Spinal cord (tissue), 10 donors: ENCODE measurements at places on chromosomes 11 and 22. TPM values are rescaled to one million over a fixed set of nuclear protein-coding genes. Genes with fewer than 3 reads are reported as not detected.

Gene ARHGAP8
- polyA plus RNA-seq: 8.5 TPM

Gene ARL2
- 123 TPM for polyA plus RNA-seq

Gene VSTM5
- 8.6 TPM for polyA plus RNA-seq

Gene TOM1
- polyA plus RNA-seq: 52.7 TPM

Gene SLC5A1
- 0.18 TPM for polyA plus RNA-seq

Gene MAJIN
- not detected for polyA plus RNA-seq

Gene JAML
- 1.5 TPM for polyA plus RNA-seq

Gene YPEL1
- polyA plus RNA-seq: 20.6 TPM

Gene OR8A1
- not detected for polyA plus RNA-seq

Gene NPAS4
- polyA plus RNA-seq: 0.44 TPM

Gene MRGPRF
- 2.5 TPM for polyA plus RNA-seq

Gene CYP2D6
- 9.9 TPM for polyA plus RNA-seq

Gene RIC8A
- 96.4 TPM for polyA plus RNA-seq

Gene CD3G
- 0.50 TPM for polyA plus RNA-seq

Gene TRPT1
- polyA plus RNA-seq: 38.8 TPM

Gene MRPL49
- polyA plus RNA-seq: 42.5 TPM

Gene JHY
- polyA plus RNA-seq: 11.5 TPM

Gene ENTHD1
- polyA plus RNA-seq: not detected

Gene SMTNL1
- polyA plus RNA-seq: 1.6 TPM

Gene OR52H1
- not detected for polyA plus RNA-seq

Gene NLRX1
- 10.2 TPM for polyA plus RNA-seq

Gene SLC43A3
- polyA plus RNA-seq: 20.3 TPM

Gene RHOD
- polyA plus RNA-seq: 4.3 TPM

Gene PHOX2A
- polyA plus RNA-seq: 1.7 TPM

Gene TSKU
- polyA plus RNA-seq: 23.5 TPM

Gene MS4A6A
- polyA plus RNA-seq: 7.1 TPM

Gene YAP1
- 49.4 TPM for polyA plus RNA-seq

Gene CATSPERZ
- 1.6 TPM for polyA plus RNA-seq

Gene IGLL5
- polyA plus RNA-seq: not detected

Gene MS4A6E
- polyA plus RNA-seq: not detected

Gene TBX1
- 0.35 TPM for polyA plus RNA-seq

Gene LRP4
- 72.9 TPM for polyA plus RNA-seq

Gene BATF2
- polyA plus RNA-seq: 0.76 TPM

Gene NCAM1
- polyA plus RNA-seq: 523 TPM

Gene CARD16
- 1.1 TPM for polyA plus RNA-seq

Gene TMEM9B
- polyA plus RNA-seq: 117 TPM

Gene PTPRJ
- polyA plus RNA-seq: 16.4 TPM

Gene IL17REL
- polyA plus RNA-seq: 0.36 TPM

Gene CXCR5
- polyA plus RNA-seq: not detected

Gene CBX7
- 10.0 TPM for polyA plus RNA-seq

Gene VPREB1
- polyA plus RNA-seq: not detected

Gene SOX10
- 304 TPM for polyA plus RNA-seq

Gene SLC5A4
- 0.98 TPM for polyA plus RNA-seq

Gene PAK1
- polyA plus RNA-seq: 60.4 TPM
